Effector memory CD4-positive, alpha-beta T cell (primary cell): ENCODE measurements at places on chromosomes 3 and 15.

GRCh38 chr3:32398531-32398930, 6.9 kb downstream of the CMTM7 start:
- DNase-seq = no peak

GRCh38 chr15:70539912-70540530, 223.3 kb downstream of the UACA start:
- DNase-seq = no peak

- DNase-seq = no peak
These were observed 82.5 kb upstream of the NAALADL2 start for GRCh38 chr3:174776636-174777035.

- DNase-seq = no peak
These were observed 21.6 kb downstream of the RLBP1 start for GRCh38 chr15:89199746-89200145.

DNA sequence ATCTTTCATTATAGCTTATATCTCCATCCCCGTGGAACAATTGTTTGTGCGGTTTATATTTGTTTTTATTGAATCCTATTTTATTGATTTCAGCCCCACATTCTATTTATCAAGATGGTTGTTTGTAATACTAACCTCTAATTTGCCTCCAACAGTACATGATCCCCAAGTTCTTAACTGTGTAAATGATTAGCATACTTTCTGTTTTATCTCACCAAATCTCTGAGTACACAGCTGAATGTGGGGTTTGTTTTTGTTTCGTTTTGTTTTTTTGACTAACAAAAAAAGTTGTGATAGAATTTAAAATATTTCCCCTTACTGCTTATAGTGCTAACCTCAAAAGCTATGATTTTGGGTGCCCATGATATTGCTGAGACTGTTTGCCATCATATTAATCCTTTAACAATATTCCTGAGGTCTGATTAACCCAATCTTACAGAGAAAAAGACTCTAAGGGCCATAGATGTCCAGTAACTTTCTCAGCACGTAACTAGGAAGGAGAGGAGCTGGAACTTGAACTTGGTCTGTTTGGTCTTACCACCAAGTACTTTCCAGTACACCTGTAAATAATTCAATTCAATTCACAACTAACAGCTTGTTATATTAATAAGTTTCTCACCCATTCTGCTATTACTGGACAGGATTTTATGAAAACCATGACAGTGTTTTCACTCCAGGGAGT, 789.8 kb downstream of the TUSC7 start:
- no peak for DNase-seq

DNA sequence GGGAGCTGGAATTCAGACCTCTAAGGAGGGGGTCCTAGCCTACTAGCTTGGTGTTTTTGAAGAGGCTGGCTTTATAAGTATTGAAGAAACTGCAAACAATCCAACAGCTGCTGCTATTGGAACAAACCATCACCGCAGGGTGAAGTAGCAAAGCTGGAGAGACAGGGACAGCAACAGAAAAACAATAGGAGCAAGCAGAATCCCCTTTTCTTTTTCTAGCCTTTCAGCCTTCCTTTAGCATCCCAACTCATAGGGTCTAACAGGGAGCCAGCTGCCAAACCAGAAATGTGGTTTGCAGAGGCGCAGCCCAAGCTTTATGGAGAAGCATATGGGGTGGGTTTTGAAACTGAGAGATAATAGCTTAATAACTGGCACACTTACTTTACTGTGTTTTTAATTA, 106.2 kb upstream of the CHMP2B start:
- no peak for DNase-seq

- DNase-seq = no peak
These were observed 115.9 kb upstream of the ST8SIA2 start for GRCh38 chr15:92277776-92278175.
